RPMI7951 (cell line): ENCODE measurements at places on chromosomes 3 and 15.

GRCh38 chr15:97567411-97567810, 393.1 kb upstream of the ARRDC4 start:
- DNase-seq = no peak

DNA sequence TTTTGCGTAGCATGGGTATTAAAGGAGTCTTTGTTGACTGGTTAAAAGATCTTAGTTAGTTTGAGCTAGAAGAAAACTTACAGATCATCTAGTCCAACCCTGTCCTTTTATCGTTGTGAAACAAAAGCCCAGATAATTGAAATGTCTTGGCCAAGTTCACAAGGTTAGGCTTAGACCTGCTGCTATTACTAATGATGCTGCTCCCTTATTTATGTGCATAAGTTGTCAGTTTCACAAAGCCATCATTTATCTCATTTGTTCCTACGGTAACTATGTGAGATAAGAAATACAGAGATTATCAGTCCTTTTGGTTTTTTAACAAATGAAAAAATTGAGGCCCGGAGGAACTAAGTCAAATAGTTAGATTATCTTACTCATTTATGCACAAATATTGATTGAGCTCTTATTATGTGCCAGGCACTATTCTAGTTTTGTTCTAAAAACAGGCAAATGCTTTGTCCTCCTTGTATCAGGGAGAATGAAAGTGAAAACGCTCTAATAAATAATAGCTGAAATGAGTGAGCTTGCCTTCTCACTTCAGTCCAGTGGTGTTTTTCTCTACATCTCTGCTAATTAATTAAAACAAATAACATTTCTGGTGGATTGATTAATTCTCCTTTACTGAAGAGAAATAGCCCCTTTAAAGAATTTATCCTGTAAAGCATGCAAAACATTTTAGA, 49.1 kb upstream of the TPRG1 start:
- no peak for DNase-seq

GRCh38 chr15:86001200-86001599, 78.5 kb upstream of the AGBL1 start:
- DNase-seq = peak; percentile 54

DNA sequence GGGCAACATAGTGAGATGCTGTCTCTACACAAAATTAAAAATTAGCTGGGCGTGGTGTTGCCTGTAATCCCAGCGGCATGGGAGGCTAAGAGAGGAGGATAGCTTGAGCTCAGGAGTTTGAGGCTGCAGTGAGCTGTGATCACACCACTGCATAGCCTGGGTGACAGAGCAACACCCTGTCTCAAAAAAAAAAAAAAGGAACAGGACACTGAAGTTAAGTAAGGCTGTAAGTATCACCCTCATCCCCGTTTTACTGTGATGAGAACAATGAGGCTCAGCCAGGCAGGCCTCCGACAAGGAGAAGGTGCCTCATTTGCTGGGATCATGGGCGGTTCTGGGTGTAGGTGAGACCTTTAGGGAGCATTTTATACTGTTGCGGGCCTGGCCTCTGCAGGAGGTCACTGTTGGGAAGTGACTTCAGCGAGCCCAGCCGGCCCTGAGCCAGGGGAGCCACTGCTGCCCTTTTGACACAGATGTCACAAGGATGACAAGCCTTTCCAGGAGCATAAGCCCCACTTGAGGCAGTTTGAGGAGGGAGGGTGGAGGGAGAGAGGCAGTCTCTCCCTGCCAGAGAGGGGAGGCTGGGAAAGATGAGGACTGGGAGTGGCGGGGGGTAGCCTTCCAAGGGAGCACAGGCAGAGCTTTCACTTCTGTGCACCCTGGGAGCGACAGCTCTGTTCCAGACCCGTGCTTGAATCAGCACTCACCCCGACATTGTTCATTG, 30.8 kb downstream of the IRAK2 start:
- DNase-seq = no peak

DNA sequence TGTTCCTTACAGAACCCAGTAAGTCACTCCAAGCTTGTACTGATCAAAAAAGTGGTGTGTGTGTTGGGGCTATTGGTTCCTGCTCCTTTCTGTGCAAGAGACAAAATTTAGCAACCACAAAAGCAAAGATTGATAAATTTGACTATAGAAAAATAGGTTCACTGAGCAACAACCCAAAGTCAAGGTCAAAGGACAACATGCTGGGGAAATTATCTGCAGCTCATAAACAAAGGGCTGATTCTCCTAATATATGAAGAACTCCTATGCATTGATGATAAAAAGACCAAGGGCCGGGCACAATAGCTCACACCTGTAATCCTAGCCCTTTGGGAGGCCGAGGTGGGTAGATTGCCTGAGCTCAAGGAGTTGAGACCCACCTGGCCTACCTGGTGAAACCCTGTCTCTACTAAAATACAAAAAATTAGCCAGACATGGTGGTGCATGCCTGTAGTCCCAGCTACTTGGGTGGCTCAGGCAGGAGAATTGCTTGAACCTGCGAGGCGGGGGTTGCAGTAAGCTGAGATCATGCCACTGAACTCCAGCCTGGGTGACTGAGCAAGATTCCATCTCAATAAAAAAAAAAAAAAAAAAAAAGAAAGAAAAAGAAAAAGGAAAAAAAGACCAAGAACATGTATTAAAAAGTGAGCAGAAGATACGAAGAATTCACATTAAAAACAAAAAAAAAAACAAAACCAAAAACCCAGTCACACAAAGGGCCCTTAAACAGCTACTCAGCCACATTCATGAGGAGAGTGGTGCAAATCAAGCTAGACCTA, 29.8 kb downstream of the PPCDC start:
- no peak for DNase-seq
